ENCODE measurements at places on chromosomes 5 and 9. TPM values are rescaled to one million over a fixed set of nuclear protein-coding genes. Genes with fewer than 3 reads are reported as not detected.

Gene ISL1
- 1.3 TPM for total RNA-seq

Gene ERAP2
- total RNA-seq: 2.2 TPM

Gene GPR151
- not detected for total RNA-seq

Gene PRDM9
- total RNA-seq: not detected

GRCh38 chr9:122228568-122229484, at the start of gene LHX6:
Gene LHX6, minus strand, starts transcription at chr9:122228957. Its CDS starts 217 bp downstream, at chr9:122228740.
- no peak for DNase-seq
- H3K27ac ChIP-seq: no peak within 1 kb of the TSS
- H3K4me1 ChIP-seq: no peaks in the 10 kb centered on the region
- H3K27me3 ChIP-seq: peaks cover 13% of the 10 kb centered on the region
- peak within 1 kb of the TSS; percentile 58 for H3K4me3 ChIP-seq

GRCh38 chr5:8908055-8908683, 637.7 kb downstream of the SEMA5A start:
- no peaks in the 10 kb centered on the region for H3K36me3 ChIP-seq
- H3K27ac ChIP-seq: no peak overlapping the region
- no peak for DNase-seq
- no peaks in the 10 kb centered on the region for H3K27me3 ChIP-seq
- H3K4me1 ChIP-seq: no peaks in the 10 kb centered on the region

DNA sequence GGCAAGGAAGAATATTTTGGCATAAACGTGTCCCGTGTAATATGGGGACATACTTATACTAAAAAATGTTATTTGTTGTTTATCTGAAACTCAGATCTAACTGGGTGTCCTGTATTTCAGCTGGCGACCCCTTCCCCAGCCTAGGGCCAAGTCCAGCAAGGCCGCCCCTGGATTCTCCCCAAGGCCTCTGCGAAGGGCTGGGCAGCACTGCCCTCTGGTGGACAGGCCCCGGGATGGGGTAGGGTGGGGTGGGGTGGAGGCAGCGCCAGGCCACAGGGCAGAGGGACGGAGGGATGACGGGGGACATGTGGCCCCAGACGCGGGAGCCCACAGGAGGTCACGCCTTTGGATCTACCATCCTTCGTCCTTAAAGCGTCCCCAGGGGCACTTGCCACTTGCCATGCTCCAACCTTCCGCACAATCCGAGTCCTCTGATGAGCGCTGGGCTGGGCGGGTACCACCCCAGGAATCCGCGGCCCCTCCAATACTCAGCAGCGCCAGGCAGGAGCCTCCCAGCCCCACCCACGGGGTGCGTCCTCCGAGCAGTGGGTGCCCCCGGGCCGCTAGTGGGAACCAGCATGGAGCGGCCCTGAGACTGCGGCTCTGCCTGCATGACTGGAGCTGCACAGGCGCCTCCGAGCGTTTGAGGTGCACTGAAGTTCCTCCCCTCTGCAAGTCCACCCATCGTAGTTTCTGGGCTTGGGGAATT, 7.1 kb upstream of the AGPAT2 start:
- H3K27ac ChIP-seq: peak overlapping the region; percentile 92
- peak; percentile 43 for DNase-seq
- peaks cover 50% of the 10 kb centered on the region for H3K4me1 ChIP-seq
- H3K27me3 ChIP-seq: no peaks in the 10 kb centered on the region

GRCh38 chr5:7053528-7054209, 340.4 kb downstream of the TENT4A start:
- no peak overlapping the region for H3K4me3 ChIP-seq
- DNase-seq: no peak
- H3K27me3 ChIP-seq: no peaks in the 10 kb centered on the region
- H3K36me3 ChIP-seq: no peaks in the 10 kb centered on the region
- no peaks in the 10 kb centered on the region for H3K4me1 ChIP-seq
- no peak overlapping the region for H3K27ac ChIP-seq
